ENCODE measurements at places on chromosomes 1 and 21.

- DNase-seq = peak; percentile 87
Observed at GRCh38 chr1:40315239-40315794, 1.8 kb downstream of the COL9A2 start.

DNA sequence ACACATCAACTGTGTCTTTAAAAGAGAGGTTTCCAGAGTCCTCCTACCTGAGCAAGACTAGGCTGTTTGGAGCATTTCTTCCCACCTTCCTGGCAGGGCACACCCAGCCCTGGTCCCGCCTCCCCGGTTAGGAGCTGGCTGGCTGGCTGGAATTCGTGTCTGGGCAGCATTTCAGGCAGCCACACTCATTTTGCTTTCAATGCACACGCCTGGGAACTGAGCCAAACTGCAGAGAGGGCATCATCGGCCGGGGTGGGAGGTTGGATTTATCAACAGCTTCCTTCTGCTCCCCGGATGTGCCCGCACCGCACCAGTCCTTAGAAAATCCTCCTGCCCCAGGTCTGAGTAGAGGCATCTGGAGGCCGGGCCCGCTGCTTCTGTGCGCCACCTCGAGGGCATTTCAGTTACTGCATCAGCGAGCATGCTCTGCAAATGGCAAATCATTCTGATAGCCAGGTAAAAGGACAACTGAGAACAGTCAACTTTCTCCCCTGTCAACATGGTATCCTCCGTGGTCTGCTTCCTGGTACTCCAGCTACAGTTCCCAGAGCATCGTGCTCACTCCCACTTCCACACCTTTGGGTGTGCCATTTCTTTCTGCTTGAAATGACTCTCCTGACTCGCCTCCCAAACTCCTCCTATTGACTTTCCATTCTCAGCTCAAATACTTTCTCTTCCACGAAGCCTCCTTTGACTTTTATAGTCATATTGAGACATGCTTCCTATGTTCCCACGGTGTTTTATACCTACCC lies 20.6 kb downstream of the TCEA3 start:
- peak; percentile 94 for DNase-seq

DNA sequence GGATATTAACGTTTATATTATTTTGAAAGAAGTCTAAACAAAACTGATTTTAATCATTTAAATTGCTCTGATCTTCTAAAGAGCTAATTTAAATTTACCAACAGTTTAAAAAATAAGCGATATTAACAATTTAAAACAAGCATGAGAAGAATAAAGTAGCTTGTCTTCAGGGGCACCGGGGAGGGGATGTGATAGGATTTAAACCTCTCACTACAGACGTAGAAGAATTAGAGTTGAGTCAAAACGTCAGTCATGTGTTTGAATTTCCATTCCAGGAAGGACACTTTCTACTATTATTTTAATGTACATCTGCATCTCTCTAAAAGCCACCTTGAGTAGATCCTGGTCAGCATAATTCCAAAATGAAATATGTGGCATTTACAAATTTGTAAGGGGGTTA lies 58.2 kb upstream of the TPTE start:
- DNase-seq = no peak

- DNase-seq = no peak
Observed at GRCh38 chr1:30757352-30758120, at the start of gene LAPTM5. Gene LAPTM5 (minus strand): TSS chr1:30757774. CDS start chr1:30757745, 29 bp downstream.

DNA sequence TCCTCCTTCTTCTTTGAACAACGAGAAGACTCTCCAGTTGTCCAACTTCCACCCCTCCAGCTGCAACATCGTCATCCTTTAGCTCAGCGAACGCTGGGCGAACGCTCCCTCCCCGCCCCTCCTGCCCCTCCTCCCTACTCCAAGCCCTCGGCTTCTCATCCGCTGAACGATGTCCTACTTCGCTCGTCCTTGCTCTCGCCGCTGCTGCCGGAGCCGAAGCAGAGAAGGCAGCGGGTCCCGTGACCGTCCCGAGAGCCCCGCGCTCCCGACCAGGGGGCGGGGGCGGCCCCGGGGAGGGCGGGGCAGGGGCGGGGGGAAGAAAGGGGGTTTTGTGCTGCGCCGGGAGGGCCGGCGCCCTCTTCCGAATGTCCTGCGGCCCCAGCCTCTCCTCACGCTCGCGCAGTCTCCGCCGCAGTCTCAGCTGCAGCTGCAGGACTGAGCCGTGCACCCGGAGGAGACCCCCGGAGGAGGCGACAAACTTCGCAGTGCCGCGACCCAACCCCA lies at the start of gene BCAN:
BCAN (plus strand) TSS at position 357 of the 504 bp plus-strand sequence. CDS start 3,938 bp downstream, outside the sequence.
- DNase-seq = no peak

- DNase-seq = no peak
Observed at GRCh38 chr1:204326771-204327300, 32.9 kb downstream of the PLEKHA6 start.

- DNase-seq = no peak
Observed at GRCh38 chr1:117401761-117402160, 34.5 kb downstream of the MAN1A2 start.

DNA sequence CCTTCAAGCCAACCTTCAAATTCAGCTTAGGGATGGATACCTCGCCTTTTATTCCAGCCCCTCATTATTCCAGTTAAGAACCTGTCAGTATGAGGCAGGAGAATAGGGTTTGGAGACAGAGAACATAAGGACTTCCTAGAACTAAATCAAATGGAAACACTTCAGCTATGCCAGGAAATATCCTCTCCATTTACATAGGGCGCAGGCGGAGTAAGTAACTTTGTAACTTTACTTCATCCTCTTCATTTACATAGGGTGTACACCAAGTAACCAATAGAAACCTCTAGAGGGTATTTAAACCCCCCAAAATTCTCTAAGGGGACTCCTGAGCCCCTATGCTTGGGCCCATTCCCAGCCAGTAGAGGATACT lies 75.4 kb upstream of the ATF3 start:
- no peak for DNase-seq

GRCh38 chr1:100506217-100506616 lies 31.7 kb upstream of the GPR88 start:
- peak; percentile 18 for DNase-seq

GRCh38 chr1:94832446-94832845 lies 12.3 kb downstream of the SLC44A3 start:
- no peak for DNase-seq

DNA sequence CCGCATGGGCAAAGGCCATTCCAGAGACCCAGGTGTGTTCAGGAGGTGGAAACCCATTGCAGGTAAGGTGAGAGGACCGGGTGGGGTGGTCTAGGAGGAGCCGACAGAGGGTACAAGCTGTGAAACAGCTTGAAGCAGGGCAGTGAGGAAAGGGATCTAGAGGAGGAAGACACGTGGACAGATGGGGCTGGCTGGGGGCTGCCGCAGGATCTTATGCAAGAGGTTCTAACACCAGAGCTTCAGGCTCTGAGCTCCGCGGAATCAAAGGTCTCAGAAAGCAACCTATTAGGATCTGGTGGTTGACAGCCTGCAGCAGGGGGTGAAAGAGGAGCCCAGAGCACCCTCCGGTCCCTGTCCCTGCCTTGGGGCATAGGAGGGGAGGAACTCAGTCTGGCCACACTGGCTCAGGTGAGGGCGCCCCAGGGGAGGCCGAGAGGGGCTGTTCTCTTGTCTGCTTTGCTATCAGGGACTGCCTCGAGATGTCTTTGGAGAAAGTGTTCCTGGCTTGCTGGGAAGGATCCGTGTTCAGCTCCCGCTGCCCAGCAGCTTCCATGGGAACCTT lies 1.9 kb downstream of the TFF1 start:
- DNase-seq = no peak

- DNase-seq = no peak
Observed at GRCh38 chr1:70990469-70991253, 57.0 kb downstream of the PTGER3 start.

DNA sequence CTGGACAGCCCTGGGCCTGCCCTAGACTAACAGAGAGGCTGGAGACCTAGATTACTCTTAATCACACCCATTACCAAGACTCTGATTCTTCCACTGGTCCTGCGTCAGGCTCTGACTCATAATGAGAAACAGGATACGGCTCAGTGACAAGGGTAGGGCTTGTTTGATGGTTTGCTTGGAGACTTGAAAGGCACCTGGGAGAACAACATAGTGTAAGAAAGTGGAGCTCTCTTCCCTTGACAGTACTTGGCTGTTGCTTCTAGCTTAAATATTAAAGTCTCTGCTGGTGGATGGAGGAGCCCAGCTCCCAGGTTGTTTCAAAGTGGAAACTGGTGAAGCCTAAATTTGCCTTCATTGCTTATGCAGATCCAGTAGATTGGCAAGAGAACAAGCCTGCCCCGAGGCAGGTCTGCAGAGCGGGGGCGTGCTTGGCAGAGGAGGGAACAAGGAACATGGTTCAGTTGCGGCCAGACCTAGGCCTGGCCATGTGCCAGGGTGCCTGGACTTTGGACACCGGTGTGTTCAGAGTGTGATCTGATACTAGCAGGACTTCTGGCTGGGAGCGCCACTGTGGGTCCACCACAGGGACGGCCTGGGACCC lies 480.6 kb downstream of the CAMTA1 start:
- peak; percentile 93 for DNase-seq

DNA sequence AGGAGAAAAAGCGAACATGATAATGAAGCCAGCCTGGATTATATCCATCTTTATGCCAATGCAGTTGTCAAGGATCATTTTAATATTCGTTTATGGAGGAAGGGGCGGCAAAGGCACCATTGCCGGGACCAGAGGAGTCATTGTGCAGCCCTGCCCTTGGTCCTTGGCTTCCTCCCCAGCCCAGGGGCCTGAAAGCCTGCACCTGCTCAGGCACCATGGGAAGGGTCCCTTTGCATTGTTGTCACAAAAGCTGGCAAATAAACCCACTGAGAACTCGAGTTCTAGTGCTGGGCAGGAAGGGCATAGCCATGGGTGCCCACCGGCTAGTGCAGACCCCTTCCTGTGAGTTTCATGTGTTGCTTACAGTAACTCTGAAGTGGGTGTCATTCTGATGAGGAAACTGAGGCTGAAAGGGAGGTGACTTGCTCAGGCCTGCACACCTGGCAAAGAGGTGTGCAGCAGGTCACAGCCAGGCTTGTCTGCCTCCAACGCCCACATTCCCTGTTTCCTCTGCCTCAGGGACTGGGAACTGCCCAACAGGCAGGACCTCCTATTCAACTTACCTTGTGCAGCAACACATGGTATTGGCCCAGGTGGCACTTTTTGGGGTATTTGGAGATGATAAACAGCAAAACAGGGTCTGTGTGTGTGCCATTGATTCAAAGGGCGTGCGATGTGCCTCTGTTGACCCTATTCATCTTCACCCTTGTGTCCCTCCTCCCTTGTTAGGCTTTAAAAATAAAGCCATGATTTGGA lies 84.6 kb downstream of the MAN1C1 start:
- no peak for DNase-seq
